HepG2 (cell line): ENCODE measurements at places on chromosomes 11 and 22.

GRCh38 chr11:115990004-115990447, 485.8 kb upstream of the CADM1 start:
- no peaks in the 10 kb centered on the region for H3K4me1 ChIP-seq
- no peaks in the 10 kb centered on the region for H3K36me3 ChIP-seq

DNA sequence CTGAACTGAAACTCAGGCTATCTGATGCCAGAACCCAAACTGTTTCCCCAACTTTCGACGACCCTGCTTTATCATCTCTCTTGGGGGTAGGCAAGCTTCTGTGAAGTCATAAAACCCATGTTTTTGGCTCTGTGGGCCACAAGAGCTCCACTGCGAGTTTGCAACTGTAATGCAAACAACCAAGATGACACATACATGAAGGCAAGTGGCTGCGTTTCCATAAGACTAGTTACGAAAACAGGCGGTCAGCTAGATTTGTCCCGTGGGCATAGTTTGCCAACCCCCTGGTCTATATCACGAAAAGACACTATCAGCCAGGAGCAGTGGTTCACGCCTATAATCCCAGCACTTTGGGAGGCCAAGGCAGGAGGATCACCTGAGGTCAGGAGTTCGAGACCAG, 37.5 kb downstream of the TPST2 start:
- no peak overlapping the region for H3K27ac ChIP-seq
- H3K4me1 ChIP-seq = peaks cover 15% of the 10 kb centered on the region
- H3K27me3 ChIP-seq = no peaks in the 10 kb centered on the region
- no peak for DNase-seq
- H3K36me3 ChIP-seq = no peaks in the 10 kb centered on the region

DNA sequence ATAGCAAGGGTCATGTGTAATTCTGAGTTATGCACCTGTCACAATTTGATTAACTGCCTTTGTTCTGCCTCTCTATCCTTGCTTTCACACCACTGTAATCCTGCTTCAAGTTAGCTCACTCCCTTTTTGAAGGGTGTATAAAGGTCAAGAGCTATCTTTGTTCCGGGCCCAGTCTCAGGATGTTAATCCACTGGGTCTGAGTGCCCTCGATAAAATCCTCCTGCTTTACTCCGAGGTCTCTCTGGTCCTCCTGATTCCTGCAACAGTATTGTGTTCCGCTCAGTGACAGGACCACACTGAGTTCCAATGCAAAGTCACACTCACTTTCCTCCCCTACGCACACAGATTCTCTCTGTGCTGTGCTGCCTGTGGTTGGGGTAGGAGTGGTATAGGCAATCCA, 186.5 kb downstream of the DYNC2H1 start:
- H3K36me3 ChIP-seq = no peaks in the 10 kb centered on the region
- no peak overlapping the region for H3K4me3 ChIP-seq
- H3K27me3 ChIP-seq = no peaks in the 10 kb centered on the region

DNA sequence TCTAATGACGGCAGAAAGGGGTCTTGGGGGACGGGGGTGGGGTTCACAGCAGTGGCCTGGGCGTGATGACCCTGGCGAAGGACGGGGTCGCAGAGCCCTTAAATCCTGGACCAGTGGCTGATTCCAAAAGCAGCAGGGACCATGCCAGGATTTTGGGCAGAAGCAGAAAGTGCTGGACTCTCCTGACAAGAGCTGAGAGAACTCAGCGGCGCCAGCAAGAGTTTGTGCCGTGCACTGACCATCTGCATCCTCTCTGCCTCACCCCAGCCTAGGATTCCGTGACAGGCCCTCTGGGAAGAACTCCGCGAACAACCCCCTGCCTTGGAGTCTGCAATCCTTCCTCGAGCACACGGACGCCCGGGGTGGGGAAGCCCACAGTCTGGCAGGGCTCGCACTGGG, 644 bp upstream of the NDUFV1 start:
- H3K4me1 ChIP-seq = peaks cover 21% of the 10 kb centered on the region
- H3K27ac ChIP-seq = no peak overlapping the region
- H3K4me3 ChIP-seq = peak overlapping the region; percentile 81
- H3K36me3 ChIP-seq = peaks cover 3% of the 10 kb centered on the region; the same call in 1 of the 2 replicates

DNA sequence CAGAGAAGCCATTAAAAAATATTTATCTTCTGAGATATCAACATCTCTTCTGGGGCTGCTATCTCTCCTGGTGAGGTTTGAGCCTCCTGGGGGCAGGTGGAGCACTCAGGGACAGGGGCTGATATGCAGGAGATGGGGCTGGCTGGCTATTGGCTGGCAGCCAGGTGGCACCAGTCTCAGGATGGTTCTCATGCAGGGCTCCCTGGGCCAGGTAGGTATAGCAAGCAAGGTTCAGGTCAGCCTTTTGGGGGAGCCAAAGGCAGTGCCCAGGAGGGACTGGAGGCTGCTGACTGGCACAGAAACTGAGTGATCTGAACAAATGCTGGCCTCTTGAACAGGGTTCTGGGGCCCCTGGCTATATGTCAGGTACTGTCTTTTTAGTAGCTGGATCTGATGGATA, 29.7 kb upstream of the EMSY start:
- H3K4me1 ChIP-seq = no peaks in the 10 kb centered on the region
- no peak overlapping the region for H3K27ac ChIP-seq
- H3K27me3 ChIP-seq = no peaks in the 10 kb centered on the region; the same call in 1 of the 2 replicates
- DNase-seq = no peak
